ENCODE measurements at places on chromosomes 11 and 22. TPM values are rescaled to one million over a fixed set of nuclear protein-coding genes. Genes with fewer than 3 reads are reported as not detected.

The MEI1 gene
- 3.8 TPM for total RNA-seq

DNA sequence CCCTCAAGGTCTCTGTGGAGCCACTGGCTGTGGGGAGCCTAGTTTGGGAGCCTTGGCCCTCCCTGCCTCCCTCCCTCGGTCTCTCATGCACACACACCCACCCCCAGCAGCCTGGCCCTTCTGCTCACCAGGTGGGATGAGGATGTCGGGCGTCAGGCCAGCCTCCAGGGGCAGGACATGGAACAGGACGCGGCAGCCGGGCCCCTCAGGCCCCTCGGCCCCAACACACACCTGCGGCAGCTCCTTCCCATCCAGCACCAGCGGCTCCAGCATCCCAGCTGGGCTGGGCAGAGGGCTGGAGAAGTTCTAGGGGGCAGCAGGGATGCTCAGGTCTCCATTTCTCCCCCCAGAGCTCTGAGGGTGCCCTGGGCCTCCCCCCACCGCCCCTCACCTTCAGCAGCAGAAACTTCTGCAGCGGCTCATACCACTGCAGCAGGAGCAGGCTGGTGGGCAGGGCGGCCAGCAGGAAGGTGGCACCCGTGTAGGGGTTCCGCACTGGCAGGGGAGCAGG lies 11.2 kb downstream of the MAP4K2 start:
- H3K36me3 ChIP-seq: peaks cover 2% of the 10 kb centered on the region
- H3K4me3 ChIP-seq: no peak overlapping the region
- DNase-seq: no peak
- H3K27me3 ChIP-seq: no peaks in the 10 kb centered on the region

The C11orf86 gene
- total RNA-seq: not detected

The GLB1L3 gene
- not detected for total RNA-seq

GRCh38 chr11:93225662-93226061 lies 27.9 kb upstream of the SLC36A4 start:
- H3K27me3 ChIP-seq: no peaks in the 10 kb centered on the region
- H3K27ac ChIP-seq: no peak overlapping the region
- no peak overlapping the region for H3K4me3 ChIP-seq
- no peaks in the 10 kb centered on the region for H3K36me3 ChIP-seq
- DNase-seq: no peak

- DNase-seq: no peak
- no peaks in the 10 kb centered on the region for H3K36me3 ChIP-seq
- no peaks in the 10 kb centered on the region for H3K27me3 ChIP-seq
- no peak overlapping the region for H3K27ac ChIP-seq
- no peak overlapping the region for H3K4me3 ChIP-seq
These were observed 168.5 kb upstream of the BDNF start for GRCh38 chr11:27868709-27869108.

The MIOX gene
- total RNA-seq: not detected

- H3K27me3 ChIP-seq: no peaks in the 10 kb centered on the region
- no peak overlapping the region for H3K4me3 ChIP-seq
- no peak overlapping the region for H3K27ac ChIP-seq
These were observed 234.5 kb downstream of the NXPE2 start for GRCh38 chr11:114912826-114913225.

DNA sequence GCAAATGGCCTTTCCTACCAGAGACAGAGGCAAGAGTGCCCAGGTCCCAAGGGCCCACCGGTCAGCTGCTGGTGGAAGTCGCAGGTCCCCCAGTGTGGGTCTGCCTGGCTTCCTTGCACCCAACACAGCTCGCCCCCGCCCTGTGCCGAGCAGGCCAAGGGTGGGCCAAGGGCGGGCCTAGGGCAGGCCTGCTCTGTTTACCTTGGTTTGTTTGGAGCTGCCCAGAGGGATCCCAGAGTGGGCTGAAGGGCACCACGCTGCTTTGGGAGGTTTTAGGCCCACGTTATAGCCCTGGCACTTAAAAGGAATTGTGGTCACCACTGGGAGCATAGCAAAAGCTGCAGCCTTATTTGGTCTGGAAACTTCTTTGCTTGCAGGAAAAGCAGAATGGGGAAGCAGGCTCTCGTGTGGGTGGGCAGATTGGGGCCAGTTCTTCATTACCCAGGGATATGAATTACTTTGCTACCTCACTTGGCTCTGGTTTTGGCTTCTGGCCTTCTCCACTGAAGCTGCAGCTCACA lies 38.0 kb downstream of the MRGPRD start:
- peaks cover 8% of the 10 kb centered on the region for H3K36me3 ChIP-seq
- no peak overlapping the region for H3K4me3 ChIP-seq
- H3K4me1 ChIP-seq: peaks cover 71% of the 10 kb centered on the region
- peak overlapping the region; percentile 97 for H3K27ac ChIP-seq
- DNase-seq: no peak
- no peaks in the 10 kb centered on the region for H3K27me3 ChIP-seq

- no peaks in the 10 kb centered on the region for H3K36me3 ChIP-seq
- H3K4me1 ChIP-seq: peaks cover 95% of the 10 kb centered on the region
- peak overlapping the region; percentile 67 for H3K27ac ChIP-seq
- DNase-seq: no peak
- H3K27me3 ChIP-seq: no peaks in the 10 kb centered on the region
These were observed 118.8 kb upstream of the CRYBB3 start for GRCh38 chr22:25080855-25081254.

DNA sequence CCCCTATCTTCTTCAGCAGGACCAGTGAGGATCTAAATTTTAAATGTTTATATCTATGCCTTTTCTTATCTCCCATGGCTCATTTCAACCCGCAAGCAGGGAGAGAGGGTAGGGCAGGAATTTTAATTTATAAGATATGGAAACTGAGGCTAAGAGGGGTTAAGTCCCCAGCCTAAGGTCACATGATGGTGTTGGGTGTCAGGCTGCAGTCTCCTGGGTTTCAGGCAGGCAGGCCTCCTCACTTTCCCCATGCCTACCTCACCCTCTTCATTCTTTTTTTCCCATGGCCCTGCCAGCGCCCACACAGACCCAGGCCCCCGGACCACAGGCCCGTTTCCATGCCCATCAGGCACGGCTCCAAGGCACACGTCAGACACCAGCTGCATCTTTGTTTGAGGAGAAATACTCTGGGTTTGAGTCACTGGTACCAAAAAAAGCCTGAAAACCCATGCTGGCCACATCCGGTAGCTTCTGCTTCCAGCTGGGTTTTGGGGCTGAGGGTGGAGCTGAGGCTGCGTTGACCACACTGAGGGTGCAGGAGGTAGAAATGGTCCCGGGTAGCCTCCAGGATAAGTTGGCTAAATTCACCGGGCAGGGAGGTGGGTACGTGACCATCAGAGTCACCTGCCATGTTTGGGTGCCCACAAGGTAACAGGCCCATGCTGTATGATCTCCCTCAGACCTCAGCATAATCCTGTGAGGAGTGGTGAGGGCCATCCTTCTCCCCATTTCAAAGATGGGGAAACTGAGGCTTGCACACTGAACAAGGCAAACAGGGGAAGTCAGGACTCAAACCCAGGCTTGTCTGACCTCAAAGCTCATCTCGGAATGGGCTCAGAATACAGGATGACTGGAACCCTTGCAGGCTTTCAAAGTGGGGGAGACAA lies 7.5 kb downstream of the CRYBB1 start:
- H3K27me3 ChIP-seq: no peaks in the 10 kb centered on the region
- H3K36me3 ChIP-seq: no peaks in the 10 kb centered on the region
- no peak overlapping the region for H3K4me3 ChIP-seq
